ENCODE measurements at places on chromosomes 3 and 15.

DNA sequence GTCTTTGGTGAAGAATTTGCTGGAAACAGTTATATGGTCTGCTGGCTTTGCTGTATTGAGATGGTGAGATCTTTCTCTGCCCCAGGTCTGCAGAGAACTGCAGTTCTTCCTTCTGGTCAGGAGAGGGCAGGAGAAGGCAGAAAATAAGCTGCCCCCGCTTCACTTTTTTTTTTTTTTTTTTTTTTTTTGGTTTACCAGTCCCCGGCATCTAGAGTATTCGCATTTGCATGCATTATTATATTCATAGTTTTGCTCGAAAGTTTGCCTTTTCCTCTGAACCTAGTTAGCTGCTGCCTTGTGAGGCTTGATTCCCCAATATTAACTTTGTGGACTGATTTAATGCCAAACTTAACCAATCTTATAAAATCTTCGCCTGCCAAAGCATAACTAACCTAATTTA is 10.6 kb upstream of the PARL start:
- no peak for DNase-seq

GRCh38 chr15:75577401-75578172 is 1.5 kb downstream of the PTPN9 start:
- peak; percentile 8 for DNase-seq

GRCh38 chr3:57706462-57706861 is 13.6 kb upstream of the DENND6A start:
- no peak for DNase-seq

DNA sequence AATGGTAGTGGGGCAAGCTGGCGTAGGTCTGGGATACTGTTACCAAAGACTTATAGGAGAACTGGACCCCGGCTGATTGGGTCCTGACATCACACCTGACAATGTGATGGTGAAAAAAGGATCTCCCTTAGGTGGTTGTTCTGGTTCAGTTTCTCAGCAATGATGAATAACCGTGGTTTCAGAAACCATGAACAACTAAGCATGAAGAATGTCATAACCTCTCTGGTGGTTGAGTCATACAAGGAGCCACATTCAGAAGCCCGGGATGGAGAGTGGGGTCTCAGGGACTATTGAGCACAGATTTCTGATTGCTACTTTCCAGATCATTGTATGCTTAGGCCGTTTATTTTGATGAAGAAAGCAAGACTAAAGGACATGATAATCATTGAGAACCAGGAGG is 17.4 kb downstream of the GPR160 start:
- no peak for DNase-seq

DNA sequence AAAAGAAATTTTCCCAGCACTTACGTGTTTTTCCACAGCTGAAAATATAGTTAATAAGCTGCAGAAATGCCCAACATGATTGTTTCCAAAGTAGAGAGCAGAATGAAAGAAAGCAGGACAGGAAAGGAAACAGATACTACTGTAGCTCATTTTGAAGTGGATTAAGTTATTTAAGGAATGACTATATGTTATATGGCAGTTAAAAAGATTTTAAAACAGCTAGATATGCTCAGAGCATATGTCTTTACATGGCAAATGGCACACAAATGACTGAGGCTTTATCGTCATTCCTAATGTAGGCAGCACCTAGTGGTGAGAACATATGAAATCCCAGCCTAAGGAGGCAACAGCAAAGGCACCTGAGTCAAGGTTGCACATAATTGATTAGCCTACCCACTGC is 106.6 kb upstream of the SEMA6D start:
- DNase-seq, result no peak

GRCh38 chr15:71682001-71682400 is 128.4 kb upstream of the NR2E3 start:
- no peak for DNase-seq

- DNase-seq, result no peak
Measured at GRCh38 chr3:74593152-74593551, 21.3 kb downstream of the CNTN3 start.

- DNase-seq, result no peak
Measured at GRCh38 chr3:187051066-187051465, 88.2 kb downstream of the RPL39L start.

GRCh38 chr3:177596248-177596815 is 399.1 kb upstream of the TBL1XR1 start:
- no peak for DNase-seq

GRCh38 chr3:129035360-129036221 is 25.0 kb upstream of the GP9 start:
- DNase-seq, result no peak

DNA sequence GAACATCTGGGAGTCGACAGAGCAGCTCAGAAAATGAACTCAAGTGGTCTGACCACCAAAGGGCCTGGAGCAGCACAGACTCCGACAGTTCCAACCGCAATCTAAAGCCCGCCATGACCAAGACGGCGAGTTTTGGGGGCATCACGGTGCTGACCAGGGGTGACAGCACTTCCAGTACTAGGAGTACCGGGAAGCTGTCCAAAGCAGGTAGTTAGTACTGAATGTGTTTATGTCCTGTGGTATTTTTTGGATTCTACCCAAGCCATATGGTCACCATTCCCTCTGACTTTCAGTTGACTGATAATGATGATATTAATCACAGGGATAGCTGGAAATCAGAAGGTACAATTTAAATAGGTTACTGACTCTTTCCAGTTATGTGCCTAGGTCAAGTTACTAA is 82.3 kb downstream of the ARPP21 start:
- DNase-seq, result peak; percentile 53

GRCh38 chr15:75745305-75745704 is 32.7 kb upstream of the CSPG4 start:
- no peak for DNase-seq
